ENCODE measurements at places on chromosomes 3 and 15. TPM values are rescaled to one million over a fixed set of nuclear protein-coding genes. Genes with fewer than 3 reads are reported as not detected.

STAB1 gene
- total RNA-seq: 99.3 TPM

OR5K2 gene
- total RNA-seq: not detected

OCA2 gene
- total RNA-seq: not detected

ATP10A gene
- total RNA-seq: 1.4 TPM

MPI gene
- total RNA-seq: 28.8 TPM

LRRIQ4 gene
- not detected for total RNA-seq

CLDN16 gene
- total RNA-seq: 0.58 TPM

ZNF860 gene
- 0.26 TPM for total RNA-seq

SLC30A4 gene
- 8.5 TPM for total RNA-seq

VIPR1 gene
- 0.26 TPM for total RNA-seq

IL16 gene
- 16.6 TPM for total RNA-seq

KBTBD13 gene
- not detected for total RNA-seq

DPPA2 gene
- not detected for total RNA-seq

SETD5 gene
- total RNA-seq: 98.2 TPM

ATP2B2 gene
- 8.2 TPM for total RNA-seq

ZPLD1 gene
- total RNA-seq: not detected

ITIH1 gene
- 0.18 TPM for total RNA-seq

RASGRP1 gene
- not detected for total RNA-seq

GRK7 gene
- total RNA-seq: not detected

CFAP100 gene
- 0.98 TPM for total RNA-seq

GUCA1C gene
- not detected for total RNA-seq

ZNF385D gene
- total RNA-seq: 25.5 TPM

CADPS gene
- 13.2 TPM for total RNA-seq

GOLGA6D gene
- total RNA-seq: not detected

TF gene
- not detected for total RNA-seq

POLQ gene
- total RNA-seq: not detected

GPR149 gene
- total RNA-seq: not detected

CMSS1 gene
- total RNA-seq: 19.7 TPM

PRSS50 gene
- total RNA-seq: 0.55 TPM

TMEM40 gene
- not detected for total RNA-seq

CELF6 gene
- 1.9 TPM for total RNA-seq

ADAM10 gene
- total RNA-seq: 41.8 TPM

CEMIP gene
- total RNA-seq: 1.1 TPM

AHSG gene
- not detected for total RNA-seq

RGMA gene
- 34.1 TPM for total RNA-seq

SLC22A14 gene
- not detected for total RNA-seq

PIGBOS1 gene
- 12.2 TPM for total RNA-seq

FHIT gene
- 15.2 TPM for total RNA-seq

MYLK gene
- 420 TPM for total RNA-seq

IL17RB gene
- total RNA-seq: 2.8 TPM

FRMD4B gene
- 27.8 TPM for total RNA-seq

RBM6 gene
- 143 TPM for total RNA-seq

GOLGA8R gene
- total RNA-seq: 5.3 TPM

AQP9 gene
- 0.59 TPM for total RNA-seq

KPNA1 gene
- total RNA-seq: 88.3 TPM

All from uterus (tissue), 4 donors.